Stimulated activated CD8-positive, alpha-beta memory T cell treated with anti-CD3 and anti-CD28 coated beads, Interleukin-7, amount 100 ng/mL, for 1 hour (primary cell): ENCODE measurements at places on chromosomes 2 and 18.

DNA sequence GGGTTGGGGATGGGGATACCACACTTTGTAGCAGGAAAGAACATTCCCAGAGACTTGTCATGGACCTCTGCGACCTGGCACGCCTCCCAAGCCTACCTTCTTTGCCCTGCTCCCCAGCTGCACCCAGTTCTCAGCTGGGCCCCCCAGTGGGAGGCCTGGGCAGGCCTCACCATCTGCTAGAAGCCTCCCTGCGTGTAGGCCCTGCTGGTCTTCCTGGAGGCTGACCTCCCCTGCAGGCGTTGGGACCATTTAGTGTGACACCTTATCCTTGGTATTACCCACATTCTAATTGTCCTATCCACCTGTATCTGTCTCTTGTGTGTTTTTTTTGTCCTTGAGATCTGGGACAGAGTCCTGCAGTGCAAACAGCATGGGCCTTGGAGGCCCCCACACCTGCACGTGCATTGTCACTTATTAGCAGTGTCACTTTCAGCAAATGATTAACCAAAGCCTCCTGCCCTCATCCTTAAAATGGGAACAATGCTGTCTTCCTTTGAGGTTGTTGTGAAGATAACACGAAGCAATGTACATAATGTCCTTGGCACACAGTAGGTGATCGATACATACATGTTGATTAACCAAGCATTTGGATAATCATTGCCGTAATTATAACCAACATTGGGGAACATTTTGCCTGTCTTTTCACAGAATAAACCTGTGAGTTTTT is 77.2 kb downstream of the LIPG start:
- DNase-seq = no peak

- no peak for DNase-seq
Measured at GRCh38 chr18:56270671-56271250, 367.6 kb downstream of the TXNL1 start.

GRCh38 chr18:63058521-63058920 is 261.0 kb downstream of the BCL2 start:
- no peak for DNase-seq

DNA sequence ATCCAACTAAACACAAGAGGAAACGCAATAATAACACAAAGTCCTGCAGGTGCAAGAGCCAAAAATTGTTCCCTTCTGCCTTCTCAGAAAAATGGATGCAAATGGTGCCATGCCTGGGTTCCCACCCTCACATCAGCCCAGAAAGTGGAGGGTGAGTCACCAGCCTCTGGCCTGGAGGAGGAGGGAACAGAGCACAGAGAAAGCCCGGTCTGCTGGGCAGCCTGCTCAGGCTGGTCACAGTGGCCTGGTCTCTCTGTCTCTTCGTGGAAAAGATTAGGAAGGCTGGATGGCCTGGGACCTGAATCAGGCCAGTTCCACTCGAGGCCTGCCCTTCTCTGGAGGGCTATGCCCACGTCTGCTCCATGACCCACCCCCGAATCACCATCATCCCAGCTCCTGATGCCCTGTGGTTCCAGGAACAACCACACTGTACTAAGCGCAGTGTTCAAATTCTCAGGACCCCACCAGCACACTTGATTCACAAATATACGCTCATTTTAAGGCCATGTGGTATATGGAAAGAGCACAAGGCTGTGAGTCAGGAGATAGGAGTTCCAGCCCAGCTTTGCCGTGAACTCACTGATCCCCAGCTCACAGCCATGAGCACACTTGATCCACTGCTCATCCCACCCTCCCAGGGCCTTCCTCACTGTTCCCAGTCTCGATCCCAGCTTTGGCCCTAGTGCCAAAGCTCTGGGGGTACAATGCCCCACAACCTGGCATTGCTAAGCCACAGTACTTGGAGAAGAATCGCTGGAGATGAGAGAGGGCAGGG is 82.1 kb downstream of the ZBTB7C start:
- no peak for DNase-seq

DNA sequence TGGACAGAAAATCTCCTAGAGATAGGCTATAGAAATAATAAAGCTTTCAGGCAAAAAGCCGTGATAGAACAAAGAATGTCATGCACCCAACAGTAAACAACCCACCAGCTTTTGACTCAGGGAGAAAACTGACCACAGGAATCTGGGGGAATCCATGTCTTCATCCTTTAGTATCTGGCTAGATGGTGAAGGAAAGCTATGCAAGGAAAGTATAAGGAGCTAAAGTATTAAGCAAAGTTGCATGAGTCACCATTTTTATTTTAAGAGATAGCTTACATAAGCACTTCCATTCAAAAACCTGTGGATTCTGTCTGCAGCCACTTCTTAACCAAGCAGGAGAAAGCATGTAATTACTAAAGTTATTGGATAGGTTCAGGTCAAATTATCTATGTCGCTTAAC is 363.8 kb downstream of the LRP1B start:
- no peak for DNase-seq

DNA sequence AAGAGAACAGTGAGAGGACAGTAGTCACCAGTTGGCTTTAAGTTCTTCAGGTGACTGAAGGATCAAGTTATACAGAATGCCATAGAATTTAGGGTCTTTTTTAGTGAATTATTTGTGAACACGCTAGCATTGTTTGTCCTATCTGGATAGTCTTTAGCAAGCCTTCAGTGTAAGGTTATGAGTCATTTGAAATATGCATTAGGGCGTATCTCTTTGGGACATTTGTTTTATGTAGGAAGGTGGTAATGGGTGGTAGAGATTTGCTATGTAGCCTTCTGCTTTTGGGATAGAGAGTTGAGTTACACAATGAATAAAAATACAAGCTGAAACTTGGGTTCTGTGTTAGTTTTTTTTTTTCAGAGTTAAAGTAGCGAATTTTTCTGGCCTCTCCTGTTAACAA is 13.0 kb downstream of the ACTR2 start:
- DNase-seq = no peak

- DNase-seq = no peak
Measured at GRCh38 chr2:110777531-110778311, 45.3 kb downstream of the ACOXL start.

GRCh38 chr2:138309760-138310159 is 191.8 kb upstream of the SPOPL start:
- DNase-seq = no peak

DNA sequence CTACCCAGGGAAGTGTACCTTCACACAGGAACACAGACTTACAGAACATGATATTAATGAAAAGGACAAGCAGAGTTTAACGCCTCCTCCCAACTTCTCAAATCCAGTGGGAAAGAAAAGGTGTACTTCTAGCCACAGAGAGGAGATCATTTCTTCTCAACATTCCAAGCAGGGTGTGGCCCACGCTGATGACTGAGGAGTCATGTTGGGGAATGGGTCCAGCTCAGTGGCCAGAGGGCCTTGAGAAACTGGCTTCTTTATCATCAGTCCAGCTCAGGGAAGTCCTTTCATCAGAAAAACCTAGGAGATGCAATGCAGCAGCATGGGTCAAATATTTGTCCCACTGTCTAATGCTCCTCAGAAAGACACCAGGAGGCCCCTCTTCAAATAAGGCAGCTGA is 63.0 kb downstream of the RBM43 start:
- no peak for DNase-seq

- no peak for DNase-seq
Measured at GRCh38 chr2:98586551-98587140, 21.7 kb downstream of the COA5 start.

DNA sequence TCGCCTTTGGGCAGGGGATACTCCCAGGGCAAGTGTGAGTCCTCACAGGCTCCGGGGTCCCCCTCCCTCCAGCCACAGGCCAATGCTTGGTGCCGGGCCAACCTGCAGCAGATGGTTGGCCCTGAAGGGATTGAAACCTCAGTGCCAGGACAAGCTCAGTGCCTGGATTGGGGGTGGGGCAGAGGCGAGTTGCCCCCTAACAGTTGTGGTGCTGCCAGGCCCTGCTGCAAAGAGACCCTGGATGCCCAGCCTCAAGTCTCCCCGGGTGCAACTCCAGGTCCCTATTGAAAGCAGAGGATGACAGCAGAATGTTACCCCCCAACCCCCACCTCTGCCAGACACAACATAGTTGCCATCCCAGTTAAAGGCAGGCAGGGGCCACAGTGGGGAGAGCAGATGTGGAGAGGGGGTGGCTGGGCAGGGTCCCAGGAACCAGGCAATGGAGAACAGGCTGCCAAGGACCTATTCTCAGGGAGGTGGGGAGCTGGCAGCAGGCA is 9.5 kb upstream of the RNF103 start:
- DNase-seq = no peak

DNA sequence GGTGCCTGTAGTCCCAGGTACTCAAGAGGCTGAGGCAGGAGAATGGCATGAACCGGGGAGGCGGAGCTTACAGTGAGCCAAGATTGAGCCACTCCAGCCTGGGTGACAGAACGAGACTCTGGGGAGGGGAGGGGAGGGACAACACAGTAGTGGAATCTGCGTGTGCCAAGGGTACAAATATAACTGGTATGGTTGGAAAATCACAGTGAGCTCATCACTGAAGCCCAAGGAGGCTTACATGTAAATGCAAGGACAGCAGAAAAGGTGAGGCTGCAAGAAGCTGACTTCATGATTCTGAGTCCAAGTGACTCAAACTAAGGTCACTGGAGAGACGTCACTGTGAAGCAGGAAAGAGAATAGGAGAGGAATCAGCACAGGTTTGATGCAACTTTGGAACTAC is 9.2 kb downstream of the SEPTIN10 start:
- no peak for DNase-seq

DNA sequence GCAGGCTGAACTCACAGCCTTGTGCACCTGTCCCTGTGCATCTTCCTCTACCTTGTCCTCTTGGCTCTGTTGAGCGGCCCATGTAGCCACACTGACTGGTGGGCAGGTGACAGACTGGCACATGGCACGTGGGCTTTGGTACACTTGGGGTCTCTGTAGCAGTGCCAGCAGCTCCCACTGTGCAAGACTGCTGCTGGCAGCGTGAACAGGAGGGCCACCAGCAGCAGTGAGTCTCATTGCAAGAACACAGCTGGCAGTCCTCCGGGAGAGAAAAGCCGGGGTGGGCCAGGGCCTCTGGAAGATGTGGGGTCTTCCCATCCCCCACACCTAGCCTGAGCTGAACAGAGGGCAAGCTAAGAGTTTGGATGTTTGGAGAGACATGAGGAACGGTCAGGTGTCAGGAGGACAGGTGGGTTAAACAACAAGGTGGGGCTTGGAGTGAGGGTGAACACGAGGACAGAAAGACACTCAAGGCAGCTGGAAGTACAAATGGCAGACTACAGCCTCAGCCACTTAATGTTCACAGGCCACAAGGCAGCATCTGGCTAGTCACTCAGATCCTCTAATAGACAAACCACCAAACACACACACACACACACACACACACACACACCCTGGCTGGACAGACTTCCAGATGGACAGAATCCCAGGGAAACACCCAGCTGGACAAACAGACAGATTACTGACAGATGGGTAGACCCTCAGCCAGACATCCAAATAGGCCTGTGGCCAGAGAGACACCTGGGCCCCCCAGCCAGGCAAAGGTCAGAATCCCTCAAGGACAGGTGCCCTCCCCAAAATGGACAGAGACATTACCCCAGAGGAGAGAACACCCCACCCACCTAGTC is 2.3 kb upstream of the PTPN18 start:
- no peak for DNase-seq

- DNase-seq = no peak
Measured at GRCh38 chr2:221134718-221135117, 437.4 kb downstream of the EPHA4 start.

DNA sequence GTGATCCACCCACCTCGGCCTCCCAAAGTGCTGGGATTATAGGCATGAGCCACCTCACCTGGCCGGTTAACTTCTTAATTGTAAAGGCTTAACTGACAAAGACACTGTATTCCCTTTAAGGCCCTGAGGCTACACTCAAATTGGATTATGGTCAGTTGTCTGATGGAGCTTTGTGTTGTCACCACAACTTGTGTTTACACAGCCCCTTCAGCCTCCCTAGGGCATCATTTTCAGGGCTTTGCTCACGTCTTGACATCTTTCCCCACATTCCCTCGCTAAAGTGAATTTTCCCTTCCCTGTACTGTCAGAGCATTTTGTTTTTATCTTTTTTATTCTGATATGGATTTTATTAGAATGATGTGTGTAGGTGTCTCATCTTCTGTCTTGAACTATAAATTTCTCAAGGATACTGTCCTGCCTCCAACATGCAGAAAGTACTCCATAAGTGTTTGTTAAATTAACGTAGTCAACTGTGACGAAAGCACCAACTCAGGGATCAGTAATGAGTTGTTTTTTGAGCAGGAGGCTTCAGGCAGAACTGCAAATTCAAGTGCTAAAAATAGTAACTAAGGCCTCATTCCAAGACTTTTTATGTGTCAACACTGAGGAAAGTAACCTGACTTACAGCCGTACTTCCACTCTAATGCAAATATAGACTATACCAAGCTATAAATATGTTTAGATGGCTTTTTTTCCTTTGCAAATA is 77.1 kb upstream of the NARS1 start:
- DNase-seq = no peak

- DNase-seq = no peak
Measured at GRCh38 chr2:135072125-135072997, 20.3 kb downstream of the RAB3GAP1 start.

GRCh38 chr18:70363861-70364260 is 75.0 kb downstream of the SOCS6 start:
- no peak for DNase-seq
